H7 (cell line): ENCODE measurements at places on chromosomes 3 and 15.

DNA sequence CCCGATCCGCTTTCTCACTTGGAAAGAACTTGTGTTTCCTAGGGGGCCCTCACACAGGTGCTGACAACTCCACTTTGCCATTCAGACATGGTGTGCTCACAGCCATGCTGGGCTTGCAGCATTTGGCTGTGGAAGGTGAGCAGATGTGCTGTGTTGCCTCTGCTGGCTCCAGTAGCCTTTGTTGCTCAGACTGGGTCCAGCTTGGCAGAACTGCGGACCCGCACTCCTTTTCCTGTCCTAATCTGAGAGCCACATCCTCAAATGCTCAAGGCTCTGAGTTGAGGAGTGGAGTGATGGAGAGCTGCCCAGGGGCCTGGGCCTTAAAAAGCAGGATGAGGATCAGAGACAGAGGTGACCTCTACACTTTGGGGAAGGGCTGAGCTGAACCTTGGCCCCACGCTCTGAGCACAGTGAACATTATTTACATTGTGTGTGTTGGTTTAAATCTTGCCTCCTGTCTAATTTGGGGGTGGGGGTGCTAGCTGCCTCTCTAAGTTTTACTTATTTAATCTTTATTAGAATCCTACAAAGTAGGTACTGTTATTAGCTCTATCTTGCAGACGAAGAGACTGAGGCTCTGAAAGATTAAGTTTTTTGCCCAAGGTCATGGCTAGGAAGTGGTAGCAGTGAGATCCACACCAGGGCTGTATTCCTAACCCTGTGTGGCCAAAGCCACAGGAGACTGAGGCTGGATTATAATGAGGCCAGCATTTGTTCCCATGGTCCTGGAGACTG is 17.2 kb downstream of the ACOX2 start:
- no peak for DNase-seq

DNA sequence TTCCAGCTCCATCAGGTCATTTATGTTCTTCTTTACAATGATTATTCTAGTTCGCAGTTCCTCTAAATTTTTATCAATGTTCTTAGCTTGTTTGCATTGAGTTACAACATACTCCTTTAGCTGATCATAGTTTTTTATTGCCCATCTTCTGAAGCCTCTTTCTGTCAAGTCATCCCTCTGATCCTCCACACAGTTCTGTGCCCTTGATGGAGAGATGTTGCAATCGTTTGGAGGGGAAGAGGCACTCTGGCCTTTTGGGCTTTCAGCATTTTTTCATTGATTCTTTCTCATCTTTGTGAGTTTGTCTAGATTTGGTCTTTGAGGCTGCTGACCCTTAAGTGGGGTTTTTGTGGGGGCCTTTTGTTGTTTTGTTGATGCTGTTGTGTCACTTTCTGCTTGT is 234.6 kb upstream of the CBLB start:
- DNase-seq = no peak

- DNase-seq = no peak
Observed at GRCh38 chr3:153334558-153334957, 172.5 kb downstream of the RAP2B start.

DNA sequence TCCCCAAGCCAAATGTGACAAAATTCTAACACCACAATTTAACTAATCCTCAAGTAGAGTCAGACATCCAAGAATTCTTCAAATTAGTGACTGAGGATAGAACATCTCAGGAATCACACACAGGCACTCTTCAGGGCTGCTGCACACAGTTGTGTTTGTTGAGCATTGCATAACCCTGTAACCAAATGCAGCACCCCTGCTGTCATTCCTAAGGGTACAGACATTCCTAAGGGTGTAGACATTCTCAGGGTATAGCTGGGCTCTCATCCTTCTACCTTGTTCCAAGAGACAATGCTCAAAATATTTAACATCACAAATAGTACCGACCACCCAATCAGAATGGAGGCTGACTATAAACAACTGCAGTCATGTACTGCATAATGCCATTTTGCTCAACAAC is 107.1 kb upstream of the UBE2E2 start:
- peak; percentile 60 for DNase-seq

- no peak for DNase-seq
Observed at GRCh38 chr15:69490356-69491037, 37.9 kb downstream of the RPLP1 start.

GRCh38 chr15:94703596-94703995 is 472.2 kb downstream of the MCTP2 start:
- DNase-seq = no peak

GRCh38 chr3:75224412-75224811 is 439.7 kb upstream of the FRG2C start:
- no peak for DNase-seq

- DNase-seq = no peak
Observed at GRCh38 chr3:9117220-9117619, 132.2 kb downstream of the SRGAP3 start.

- no peak for DNase-seq
Observed at GRCh38 chr15:60395276-60396011, 2.3 kb downstream of the ANXA2 start.

- no peak for DNase-seq
Observed at GRCh38 chr15:52441841-52442240, 86.8 kb downstream of the MYO5A start.

GRCh38 chr15:99546441-99547100 is 19.2 kb upstream of the MEF2A start:
- DNase-seq = no peak

- no peak for DNase-seq
Observed at GRCh38 chr3:193134856-193135255, 106.2 kb upstream of the PLAAT1 start.

DNA sequence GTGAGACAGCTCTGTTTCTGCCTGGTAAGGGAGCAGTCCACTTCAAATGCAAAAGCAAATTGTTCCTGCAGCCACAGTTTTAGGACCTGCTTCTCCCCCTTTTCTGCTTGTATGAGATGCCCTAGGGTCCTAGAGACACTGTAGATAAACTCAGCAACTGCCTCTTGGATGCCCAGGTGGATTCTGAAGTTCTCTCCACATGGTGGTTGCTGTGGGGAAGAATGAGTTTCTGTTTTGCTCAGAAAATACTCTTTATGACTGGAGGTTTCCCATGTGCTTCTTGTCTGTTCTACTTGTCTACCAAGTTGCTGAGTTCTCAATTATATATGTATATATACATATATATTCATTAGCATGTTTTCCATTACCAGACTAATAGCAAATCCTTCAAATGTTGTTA is 5.6 kb upstream of the ZNF80 start:
- no peak for DNase-seq

DNA sequence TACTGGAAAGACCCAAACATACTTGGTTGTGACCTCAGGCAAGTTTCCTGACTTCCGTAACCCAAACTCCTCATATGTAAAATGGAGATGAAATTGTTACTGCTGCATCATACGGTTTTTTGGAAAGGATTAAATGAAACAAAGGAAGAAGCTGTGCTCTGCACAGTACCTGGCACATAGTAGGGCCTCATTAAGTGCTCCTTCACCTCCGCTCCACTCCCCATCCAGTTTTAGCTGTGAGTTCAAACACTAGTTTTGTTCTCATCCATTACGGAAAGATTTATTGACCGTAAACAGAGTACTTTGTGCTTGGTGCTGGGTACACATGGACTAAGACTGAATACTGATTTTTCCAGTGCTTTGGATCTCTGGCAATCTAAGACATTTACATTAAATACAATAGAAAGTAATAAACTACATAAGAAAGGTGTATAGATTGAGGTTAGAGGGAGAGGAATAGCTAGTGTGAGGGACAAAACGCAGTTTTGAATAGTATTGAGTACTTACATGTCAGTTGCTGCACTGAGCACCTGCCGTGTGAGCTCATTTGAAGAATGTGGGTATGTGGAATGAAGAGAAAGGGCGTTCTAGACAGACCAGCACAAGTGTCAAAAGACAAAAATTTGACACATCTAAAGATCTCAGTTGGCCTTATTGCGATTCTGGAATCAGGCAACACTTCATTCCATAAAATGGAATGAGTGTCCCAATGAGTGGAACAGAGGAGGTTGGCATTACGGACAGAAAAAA is 594 bp upstream of the ICE2 start:
- DNase-seq = peak; percentile 4

GRCh38 chr3:167091226-167091625 is 288.9 kb downstream of the ZBBX start:
- no peak for DNase-seq

DNA sequence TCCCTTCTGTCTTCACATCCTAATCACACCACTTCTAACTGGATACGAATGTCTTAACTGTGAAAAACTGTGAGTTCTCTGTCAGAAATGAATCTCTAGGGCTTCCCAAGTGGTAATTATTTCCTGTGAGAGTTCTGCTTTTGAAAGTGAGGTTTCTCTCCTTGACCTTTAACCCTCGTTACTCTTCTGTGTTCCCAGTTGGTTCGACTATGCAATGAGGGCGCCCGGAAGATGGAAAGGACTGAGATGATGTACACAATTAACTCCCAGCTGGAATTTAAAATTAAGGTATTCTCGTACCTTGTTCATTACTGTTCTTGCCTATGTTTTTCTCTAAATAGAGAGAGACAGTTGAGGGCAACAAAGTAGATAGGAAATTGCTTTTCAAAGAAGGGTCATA is 96.5 kb downstream of the ARHGEF26 start:
- no peak for DNase-seq

DNA sequence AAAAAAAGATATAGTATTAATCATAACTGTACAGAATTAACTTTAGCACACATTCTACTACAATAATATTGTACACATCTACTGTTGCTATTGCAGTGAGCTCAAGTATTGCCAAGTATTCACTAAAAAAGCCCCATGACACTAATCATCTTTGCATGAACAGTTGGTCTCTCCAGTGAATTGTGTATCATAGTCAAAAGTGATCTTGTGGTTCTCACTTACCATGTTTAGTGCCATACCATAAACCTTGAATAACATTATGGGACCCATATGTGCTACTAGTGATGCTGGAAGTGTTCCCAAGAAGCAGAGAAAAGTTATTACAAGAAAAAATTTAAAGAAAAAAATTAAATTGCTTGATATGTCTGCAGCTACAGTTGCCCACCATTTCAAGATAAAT is 177.1 kb downstream of the PCCB start:
- no peak for DNase-seq

DNA sequence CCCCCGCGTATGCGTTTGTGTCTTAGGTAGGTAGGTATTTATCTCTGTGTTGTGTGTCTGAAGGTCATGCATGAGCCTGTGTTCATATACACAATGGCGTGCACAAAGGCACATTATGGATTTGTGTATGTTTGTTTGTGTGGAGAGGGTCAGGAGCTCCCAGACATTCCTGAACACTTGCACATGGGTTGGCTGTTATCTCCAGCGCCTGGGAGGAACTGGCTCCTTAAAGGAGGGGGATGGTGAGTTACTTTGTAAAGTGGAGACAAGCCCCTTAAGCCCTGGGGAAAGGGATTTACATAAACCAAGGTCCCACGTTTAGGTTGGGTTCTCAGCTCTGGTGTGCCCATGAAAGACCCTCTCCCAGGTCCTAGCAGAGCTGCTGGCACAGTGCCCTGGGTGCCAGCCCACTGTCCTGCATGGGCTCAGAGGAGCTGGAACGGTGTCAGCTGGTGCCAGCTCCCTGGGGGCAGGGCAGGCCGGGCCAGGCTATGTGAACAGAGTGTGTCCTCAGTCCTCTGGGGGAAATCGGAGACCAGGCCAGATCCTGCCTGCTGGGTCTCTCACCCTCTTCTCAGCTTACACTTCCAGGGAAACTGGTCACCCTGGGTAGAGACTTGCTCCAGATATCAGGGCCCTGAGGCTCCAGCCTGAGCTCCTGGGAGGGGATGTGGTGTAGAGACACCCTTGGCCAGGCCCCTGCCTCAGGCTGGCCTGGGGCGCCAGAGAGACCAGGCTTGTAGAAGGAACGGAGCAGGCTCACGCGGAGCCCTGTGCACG is 25.1 kb downstream of the SNX33 start:
- peak; percentile 78 for DNase-seq

- no peak for DNase-seq
Observed at GRCh38 chr15:60932051-60932915, 296.8 kb downstream of the RORA start.
